MG63 (cell line): ENCODE measurements at places on chromosomes 12 and 14.

DNA sequence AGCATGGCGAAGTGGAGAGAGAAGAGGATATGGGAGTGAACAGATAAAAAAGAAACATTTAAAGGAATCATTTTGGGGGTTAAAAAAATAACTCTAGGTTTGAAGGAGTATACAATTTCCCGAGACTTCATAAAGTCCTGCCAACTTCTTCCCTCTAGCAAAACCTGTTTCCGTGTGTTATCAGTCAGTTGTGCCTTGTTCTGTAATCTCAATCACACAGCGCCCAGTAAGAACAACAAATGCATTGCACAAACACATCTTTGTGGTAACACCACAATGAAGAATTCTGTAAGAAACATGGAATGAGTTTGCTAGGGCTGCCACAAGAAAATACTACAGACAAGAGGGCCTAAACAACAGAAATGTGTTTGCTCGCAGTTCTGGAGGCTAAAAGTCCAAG is 144.7 kb upstream of the FUT8 start:
- DNase-seq, result no peak

GRCh38 chr14:36817071-36817930 is 155.6 kb downstream of the PAX9 start:
- no peak for DNase-seq

- DNase-seq, result no peak
Observed at GRCh38 chr12:51393676-51394545, 2.7 kb upstream of the GALNT6 start.

DNA sequence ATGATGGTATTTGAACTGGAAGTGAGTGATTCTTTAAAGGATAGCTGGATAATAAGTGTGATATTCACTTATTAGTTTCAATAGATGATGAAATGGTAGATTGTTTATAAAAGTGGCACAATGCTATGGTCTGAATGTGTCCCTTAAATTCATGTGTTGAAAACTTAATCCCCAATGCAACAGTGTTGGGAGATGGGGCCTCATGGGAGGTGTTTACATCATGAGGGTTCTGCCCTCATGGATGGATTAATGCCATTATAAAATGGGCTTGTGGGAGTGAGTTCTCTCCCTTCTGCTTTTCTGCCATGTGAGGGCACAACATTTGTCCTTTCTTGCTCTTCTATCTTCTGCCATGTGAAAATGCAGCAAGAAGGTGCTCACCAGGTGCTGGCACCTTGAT is 134.0 kb downstream of the SLC38A1 start:
- no peak for DNase-seq

- peak; percentile 65 for DNase-seq
Observed at GRCh38 chr12:85279449-85280164, 413 bp upstream of the ALX1 start.

- DNase-seq, result peak; percentile 30
Observed at GRCh38 chr12:47188576-47189441, 109.0 kb upstream of the AMIGO2 start.

- no peak for DNase-seq
Observed at GRCh38 chr14:90184571-90185266, 71.6 kb upstream of the PSMC1 start.

DNA sequence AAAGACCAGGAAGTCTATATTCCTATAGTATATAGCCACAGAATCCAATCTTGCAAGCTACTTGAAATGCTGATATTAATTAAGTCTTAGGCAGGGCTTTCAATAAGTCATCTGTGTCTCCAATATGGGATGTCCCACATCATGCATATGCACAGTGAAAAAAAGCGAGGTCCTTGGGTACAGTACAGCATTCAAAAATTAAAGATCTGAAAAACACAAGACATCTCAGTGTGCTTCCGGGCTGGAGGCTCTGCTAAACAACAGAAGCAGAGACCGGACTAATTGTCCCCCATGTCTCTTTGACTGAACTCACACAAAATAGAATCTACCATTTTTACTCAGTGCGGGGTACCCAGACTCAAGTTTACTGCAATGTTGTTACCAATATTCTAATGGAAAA is 156.0 kb downstream of the DAD1 start:
- no peak for DNase-seq

GRCh38 chr12:3604748-3605586 is 114.0 kb downstream of the PRMT8 start:
- DNase-seq, result peak; percentile 61

DNA sequence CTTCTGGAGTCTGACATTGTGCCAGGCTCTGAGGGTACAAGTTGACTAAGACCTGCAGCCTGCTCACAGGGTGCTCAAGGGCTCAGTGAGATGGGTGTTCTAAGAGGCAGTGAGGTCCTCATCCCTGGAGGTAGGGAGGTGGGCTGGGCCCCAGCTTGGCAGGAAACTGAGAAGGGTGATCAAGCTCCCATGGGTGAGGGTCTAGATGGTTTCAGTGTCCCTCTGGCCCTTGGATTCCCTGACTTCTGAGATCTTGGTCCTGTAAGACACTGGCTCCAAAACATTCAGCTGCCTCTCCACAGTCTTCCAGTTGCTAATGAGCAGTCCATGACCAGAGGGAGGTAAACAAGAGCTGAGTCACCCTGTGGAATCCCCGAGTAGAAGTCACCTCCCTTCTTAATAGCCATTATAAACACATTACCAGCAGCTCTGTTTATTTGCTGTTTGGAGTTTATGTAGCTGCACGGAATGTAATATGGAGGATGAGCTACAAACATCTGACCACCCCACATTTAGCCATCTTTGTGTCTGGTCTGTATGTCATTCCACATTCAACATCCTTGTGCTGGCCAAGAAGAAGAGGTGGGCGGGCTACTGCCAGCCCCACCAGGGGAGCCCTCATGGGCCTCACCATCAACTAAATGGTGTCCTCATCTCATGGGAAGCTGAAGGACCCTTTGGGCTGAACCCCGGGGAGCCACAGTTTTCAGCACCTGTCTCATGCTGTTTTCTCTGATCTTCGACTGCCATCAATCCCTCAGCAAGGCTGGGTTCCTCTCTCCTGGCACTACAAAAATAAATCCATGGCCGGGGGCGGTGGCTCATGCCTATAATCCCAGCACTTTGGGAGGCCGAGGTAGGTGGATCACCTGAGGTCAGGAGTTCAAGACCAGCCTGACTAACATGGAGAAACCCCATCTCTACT is 37.2 kb upstream of the BDKRB2 start:
- DNase-seq, result peak; percentile 74

GRCh38 chr12:12068751-12069150 is 2.0 kb upstream of the BCL2L14 start:
- no peak for DNase-seq

DNA sequence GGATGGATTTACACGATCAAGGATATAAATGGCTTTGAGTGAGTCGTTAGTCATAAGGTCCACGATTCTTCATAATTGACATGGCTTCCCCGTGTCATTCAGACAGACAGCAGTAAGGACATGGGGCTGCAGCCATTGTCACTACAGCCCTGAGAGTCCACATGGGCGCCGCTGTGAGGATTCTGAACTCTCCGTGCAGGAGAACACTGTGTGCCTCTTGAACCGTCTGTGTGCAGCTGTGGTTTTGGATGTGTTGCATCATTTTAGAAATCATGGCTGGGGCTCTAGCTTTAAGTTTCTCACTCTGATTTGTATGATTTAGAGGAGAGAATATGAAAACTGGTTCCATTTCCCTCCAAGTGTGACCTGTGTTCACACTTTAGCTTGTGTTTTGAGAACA is 47.2 kb downstream of the NPAS3 start:
- DNase-seq, result no peak

- no peak for DNase-seq
Observed at GRCh38 chr12:71684081-71684480, 1.8 kb upstream of the TMEM19 start.

DNA sequence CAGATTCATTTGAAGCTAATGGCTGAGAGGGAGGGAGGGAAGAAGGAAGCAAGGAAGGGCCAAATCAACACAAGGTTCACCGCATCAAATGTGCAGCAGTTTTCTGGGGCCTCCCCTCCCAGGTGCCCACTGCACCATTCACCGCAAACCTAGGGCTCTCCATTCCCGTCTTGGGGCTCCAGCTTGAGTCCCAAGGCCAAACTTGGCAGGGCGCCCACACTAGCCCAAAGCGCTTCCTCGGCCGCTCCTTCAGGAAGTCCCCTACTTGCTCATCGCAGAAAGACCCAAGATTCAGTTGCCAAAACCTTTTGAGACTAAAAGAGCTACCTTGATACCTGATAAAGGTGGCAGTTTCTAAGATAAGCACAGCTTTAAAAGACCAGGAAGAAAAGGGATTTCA is 140.5 kb upstream of the FKBP4 start:
- no peak for DNase-seq

- DNase-seq, result no peak
Observed at GRCh38 chr14:36626151-36626550, 35.5 kb upstream of the PAX9 start.

GRCh38 chr14:98136012-98136789 is 1135.8 kb downstream of the BCL11B start:
- DNase-seq, result no peak

DNA sequence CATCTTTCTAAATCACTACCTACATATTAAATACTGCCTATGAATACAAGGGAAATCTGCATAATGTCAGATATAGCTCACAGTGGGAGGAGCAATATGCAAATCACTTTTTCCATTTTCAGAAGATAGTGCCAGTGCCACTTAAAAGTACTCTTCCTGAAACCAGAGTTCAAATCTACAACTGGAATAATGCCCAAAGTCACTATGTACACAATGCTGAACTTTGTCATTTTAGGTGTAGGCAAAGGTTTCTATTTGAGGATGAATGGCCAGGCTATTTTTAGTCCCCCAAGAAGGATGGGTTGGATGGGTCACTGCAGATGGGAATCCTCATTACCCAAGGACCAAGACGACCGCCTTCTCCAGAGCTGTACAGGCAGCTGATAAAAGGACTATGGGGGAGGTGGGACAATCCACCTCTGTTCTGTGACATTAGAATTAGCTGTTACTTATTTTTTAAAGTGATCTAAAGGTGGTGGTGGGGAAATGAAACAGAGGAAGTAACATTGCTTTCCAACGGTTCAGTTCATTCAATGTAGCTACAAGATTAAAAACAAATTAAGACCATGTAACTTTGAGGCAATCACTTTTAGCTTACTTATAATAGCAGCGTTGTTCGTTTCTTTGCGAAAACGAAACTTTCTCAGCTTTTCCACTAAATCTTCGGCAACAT is 5.6 kb downstream of the GMFB start:
- DNase-seq, result no peak

- DNase-seq, result peak; percentile 60
Observed at GRCh38 chr14:89504602-89505313, 87.7 kb upstream of the FOXN3 start.

GRCh38 chr12:14379508-14379907 is 14.0 kb downstream of the ATF7IP start:
- DNase-seq, result no peak

- DNase-seq, result no peak
Observed at GRCh38 chr12:25156061-25156460, 38.9 kb downstream of the DNAI7 start.

- DNase-seq, result no peak
Observed at GRCh38 chr12:122969676-122970075, 3.4 kb upstream of the ABCB9 start.

DNA sequence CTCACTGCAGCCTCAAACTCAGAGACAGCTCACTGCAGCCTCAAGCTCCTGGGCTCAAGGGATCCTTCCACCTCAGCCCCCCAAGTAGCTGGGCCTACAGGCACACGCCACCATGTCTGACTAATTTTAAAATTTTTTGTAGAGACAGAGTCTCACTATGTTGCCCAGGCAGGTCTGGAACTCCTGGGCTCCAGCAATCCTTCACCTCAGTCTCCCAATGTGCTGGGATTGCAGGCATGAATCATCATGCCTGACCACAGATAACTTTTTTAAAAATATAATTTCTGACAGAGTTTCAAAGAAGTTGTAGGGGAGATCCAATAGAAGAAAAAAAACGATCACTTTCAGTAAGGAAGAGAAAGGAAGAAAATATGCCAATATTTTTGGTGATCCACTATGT is 189.7 kb upstream of the CDKN3 start:
- no peak for DNase-seq

GRCh38 chr12:90235642-90236041 is 527.0 kb upstream of the ATP2B1 start:
- no peak for DNase-seq

GRCh38 chr12:105474672-105475071 is 144.2 kb downstream of the C12orf75 start:
- peak; percentile 36 for DNase-seq

DNA sequence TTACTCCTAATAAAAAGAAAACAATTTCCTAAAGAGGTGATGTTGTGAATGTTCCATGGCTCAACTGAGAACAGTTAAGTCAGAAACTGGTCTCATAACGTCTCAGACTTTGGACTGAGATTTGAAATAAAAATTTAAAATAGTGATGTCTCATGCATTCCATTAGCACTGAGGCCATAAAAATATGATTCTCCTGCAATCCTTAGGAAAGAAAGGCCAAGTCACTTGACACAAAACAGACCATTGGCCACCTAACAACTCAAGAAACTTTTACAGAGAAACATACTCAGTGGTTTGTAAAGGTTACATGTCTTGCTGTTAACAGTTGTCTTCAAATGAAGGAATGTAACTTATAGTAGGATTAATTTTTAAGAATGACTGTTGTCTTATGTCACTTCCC is 58.1 kb downstream of the STAB2 start:
- DNase-seq, result no peak

- DNase-seq, result no peak
Observed at GRCh38 chr14:85575617-85575898, 45.6 kb downstream of the FLRT2 start.

- no peak for DNase-seq
Observed at GRCh38 chr12:80226576-80226975, 127.2 kb downstream of the OTOGL start.

DNA sequence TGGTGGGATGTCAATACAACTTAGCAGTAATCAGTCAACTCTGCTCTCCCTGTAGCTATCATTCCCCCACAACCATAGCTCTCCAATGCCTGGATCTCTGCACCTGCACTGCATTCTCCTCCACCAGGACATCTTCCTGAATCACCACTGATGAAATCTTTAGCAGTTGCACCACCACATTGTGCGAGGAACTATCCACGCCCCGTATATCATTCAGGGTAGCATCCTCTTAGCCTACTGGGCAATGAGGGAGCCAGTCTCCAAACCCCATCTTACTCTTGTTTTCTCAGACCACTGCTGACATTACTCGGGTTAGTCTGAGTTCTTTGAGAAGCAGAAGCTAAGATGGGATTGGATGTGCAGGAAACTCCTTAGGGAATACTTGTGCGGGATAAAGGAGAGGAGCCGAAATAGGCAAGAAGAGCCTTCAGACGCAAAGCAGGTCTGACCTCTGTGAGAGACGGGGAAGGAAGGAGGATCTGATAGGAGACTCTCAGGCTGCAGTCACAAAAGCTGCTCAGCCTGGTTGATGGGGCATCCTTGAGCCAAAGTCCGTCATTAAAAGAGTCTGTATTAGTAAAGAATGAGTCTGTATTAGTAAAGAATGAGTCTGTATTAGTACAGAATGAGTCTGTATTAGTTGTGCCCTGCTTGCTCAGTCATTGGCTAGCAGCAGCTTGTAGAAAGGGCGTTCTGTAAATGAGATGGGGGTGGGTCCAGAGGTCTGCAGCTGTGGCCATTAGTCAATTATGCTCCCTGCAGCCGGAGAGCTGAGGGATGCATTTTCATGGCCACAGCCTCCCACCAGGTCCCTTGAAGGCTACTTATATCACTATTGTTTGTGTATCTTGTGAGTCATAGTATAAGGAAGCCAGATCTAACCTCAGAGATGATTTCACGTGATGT is 49.6 kb upstream of the RASSF3 start:
- peak; percentile 95 for DNase-seq

- DNase-seq, result no peak
Observed at GRCh38 chr12:15526033-15526432, 203.7 kb downstream of the PTPRO start.

- no peak for DNase-seq
Observed at GRCh38 chr12:111816065-111816615, 25.9 kb upstream of the MAPKAPK5 start.
